HT1080 (cell line): ENCODE measurements at places on chromosomes 2 and 18. TPM values are rescaled to one million over a fixed set of nuclear protein-coding genes. Genes with fewer than 3 reads are reported as not detected.

B3GNT7 gene
- total RNA-seq = 0.14 TPM in 1 of 2 replicates, not detected in the other

FBXO36 gene
- 0.42 and 0.43 TPM in 2 replicates for total RNA-seq

AMER3 gene
- total RNA-seq = not detected in 2 replicates

SKOR2 gene
- total RNA-seq = not detected in 2 replicates

THSD7B gene
- total RNA-seq = 0.03 and 0.77 TPM in 2 replicates

LIMS3 gene
- total RNA-seq = 4.1 and 6.4 TPM in 2 replicates

COMMD1 gene
- 20.1 and 20.9 TPM in 2 replicates for total RNA-seq

MC4R gene
- total RNA-seq = not detected in 2 replicates

POMC gene
- total RNA-seq = not detected in 2 replicates

IL36G gene
- not detected in 2 replicates for total RNA-seq

PLEKHM3 gene
- total RNA-seq = 5.5 and 7.8 TPM in 2 replicates

FAM168B gene
- total RNA-seq = 73.0 and 118 TPM in 2 replicates

L3MBTL4 gene
- total RNA-seq = 0.43 TPM in 1 of 2 replicates, not detected in the other

UPP2 gene
- not detected in 2 replicates for total RNA-seq

UGT1A7 gene
- total RNA-seq = not detected in 2 replicates

REG1B gene
- not detected in 2 replicates for total RNA-seq

EFR3B gene
- 3.9 and 5.6 TPM in 2 replicates for total RNA-seq

GPR75 gene
- total RNA-seq = 0.70 and 1.2 TPM in 2 replicates

C2orf74 gene
- 29.8 and 30.5 TPM in 2 replicates for total RNA-seq

LRRC30 gene
- total RNA-seq = not detected in 2 replicates

OBSL1 gene
- total RNA-seq = 71.0 and 80.8 TPM in 2 replicates

CPLX4 gene
- total RNA-seq = not detected in 2 replicates

CHRND gene
- total RNA-seq = not detected in 2 replicates

ZAP70 gene
- total RNA-seq = 0.47 TPM in 1 of 2 replicates, not detected in the other

IL1A gene
- total RNA-seq = 0.85 and 1.1 TPM in 2 replicates

WDPCP gene
- 5.8 and 7.0 TPM in 2 replicates for total RNA-seq

C2orf15 gene
- total RNA-seq = 0.23 TPM in 2 replicates

ARHGEF33 gene
- 0.80 TPM in 1 of 2 replicates, not detected in the other for total RNA-seq

POTEJ gene
- not detected in 2 replicates for total RNA-seq

GRP gene
- total RNA-seq = not detected in 2 replicates

CNGA3 gene
- not detected in 2 replicates for total RNA-seq

CHCHD5 gene
- 52.5 and 56.4 TPM in 2 replicates for total RNA-seq

GPR45 gene
- not detected in 2 replicates for total RNA-seq

LYPD6B gene
- 3.1 and 5.4 TPM in 2 replicates for total RNA-seq

SCG2 gene
- 4.6 and 8.2 TPM in 2 replicates for total RNA-seq

VWC2L gene
- not detected in 2 replicates for total RNA-seq

POTEI gene
- 0.31 and 0.33 TPM in 2 replicates for total RNA-seq

DNER gene
- total RNA-seq = 42.9 and 51.3 TPM in 2 replicates

FOXD4L1 gene
- 0.05 TPM in 1 of 2 replicates, not detected in the other for total RNA-seq

ABCA12 gene
- total RNA-seq = under 0.01 and 0.02 TPM in 2 replicates

PDCL3 gene
- total RNA-seq = 21.6 and 36.4 TPM in 2 replicates

DIS3L2 gene
- 25.7 and 26.2 TPM in 2 replicates for total RNA-seq

KCNIP3 gene
- total RNA-seq = 0.71 and 1.6 TPM in 2 replicates

SRSF7 gene
- 298 and 335 TPM in 2 replicates for total RNA-seq

EEF1B2 gene
- total RNA-seq = 1,009 and 1,217 TPM in 2 replicates

CAPN14 gene
- 0.03 and 0.24 TPM in 2 replicates for total RNA-seq

GPBAR1 gene
- total RNA-seq = 0.05 TPM in 1 of 2 replicates, not detected in the other

MBD1 gene
- 109 and 124 TPM in 2 replicates for total RNA-seq

KLHL14 gene
- 0.07 TPM in 1 of 2 replicates, not detected in the other for total RNA-seq

PDE1A gene
- total RNA-seq = 0.07 TPM in 1 of 2 replicates, not detected in the other
